Hepatocyte (in vitro differentiated cells): ENCODE measurements at places on chromosomes 6 and 20. TPM values are rescaled to one million over a fixed set of nuclear protein-coding genes. Genes with fewer than 3 reads are reported as not detected.

Gene ADGRB3
- total RNA-seq, result 2.0 and 2.2 TPM in 2 replicates

- DNase-seq, result no peak
Observed at GRCh38 chr20:50439539-50440453, 70.4 kb upstream of the PTPN1 start.

Gene SSTR4
- 0.24 and 0.53 TPM in 2 replicates for total RNA-seq

Gene PI16
- not detected in 2 replicates for total RNA-seq

- no peak for DNase-seq
Observed at GRCh38 chr6:166591026-166591425, 4.5 kb upstream of the RAMACL start.

Gene ZC2HC1B
- not detected in 2 replicates for total RNA-seq

- no peak for DNase-seq
Observed at GRCh38 chr6:133396233-133396983, 155.3 kb downstream of the EYA4 start.

DNA sequence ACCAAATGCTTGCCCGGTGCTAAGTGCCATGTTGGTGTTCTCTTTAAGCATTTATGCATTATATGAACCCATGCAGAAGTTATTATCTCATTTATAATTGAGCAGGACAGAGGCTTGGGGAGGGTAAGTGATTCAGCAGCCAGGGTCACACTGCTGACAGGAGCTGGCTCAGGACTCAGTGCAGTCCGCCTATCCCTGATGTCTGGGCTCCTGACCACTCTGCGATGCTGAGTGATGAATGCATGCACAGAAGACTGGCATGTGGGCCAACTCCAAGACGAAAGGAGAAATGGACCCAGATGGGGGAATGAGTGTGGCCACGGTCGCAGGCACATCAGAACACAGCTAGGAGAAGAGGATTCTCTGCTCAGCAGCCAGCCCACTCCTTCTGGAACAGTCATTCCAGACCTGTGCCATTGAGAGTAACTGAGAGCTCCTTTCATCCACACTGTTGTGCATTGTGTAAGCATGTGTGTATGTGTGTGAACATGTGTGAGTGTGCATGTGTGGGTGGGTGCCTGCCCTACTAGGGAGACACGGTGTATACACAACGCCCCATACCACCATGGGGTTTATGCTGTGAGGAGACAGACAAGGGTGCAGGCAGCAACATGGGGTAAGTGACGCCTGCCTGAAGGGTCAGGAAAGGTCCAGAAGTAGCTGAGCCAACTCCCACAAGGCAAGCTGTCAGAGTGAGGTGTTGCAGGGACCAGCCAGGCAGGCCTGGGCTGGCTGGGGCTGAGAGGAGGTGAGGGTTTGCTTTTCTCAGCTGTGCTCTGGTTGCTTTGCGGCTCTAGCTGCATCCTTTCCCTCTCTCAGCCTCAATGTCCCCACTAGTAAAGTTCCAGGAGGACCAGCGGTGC lies 97.8 kb upstream of the PMEPA1 start:
- no peak for DNase-seq

DNA sequence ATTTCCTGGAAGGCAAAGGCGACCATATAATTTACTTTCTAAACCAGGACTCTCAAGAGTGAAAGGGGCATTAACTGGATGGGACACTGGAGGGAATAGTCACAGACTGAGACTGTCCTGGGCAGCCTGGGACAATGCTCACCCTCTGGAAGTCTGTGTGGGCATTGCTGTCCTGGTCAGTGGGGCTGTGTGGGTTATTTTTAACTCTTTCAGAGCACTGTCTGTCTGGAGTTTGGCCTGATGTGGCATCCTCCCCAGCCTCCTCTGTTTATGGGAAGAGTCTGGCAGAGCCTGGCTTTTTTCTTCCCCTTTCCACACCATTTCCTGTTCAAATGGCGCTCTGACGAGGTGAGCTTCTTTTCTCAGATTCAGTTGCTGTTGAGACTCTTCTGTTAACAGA lies 11.7 kb downstream of the DAAM2 start:
- no peak for DNase-seq

GRCh38 chr6:125232466-125232865 lies 69.3 kb downstream of the HDDC2 start:
- DNase-seq, result no peak

- DNase-seq, result no peak
Observed at GRCh38 chr6:25404091-25404490, 124.9 kb downstream of the CARMIL1 start.

DNA sequence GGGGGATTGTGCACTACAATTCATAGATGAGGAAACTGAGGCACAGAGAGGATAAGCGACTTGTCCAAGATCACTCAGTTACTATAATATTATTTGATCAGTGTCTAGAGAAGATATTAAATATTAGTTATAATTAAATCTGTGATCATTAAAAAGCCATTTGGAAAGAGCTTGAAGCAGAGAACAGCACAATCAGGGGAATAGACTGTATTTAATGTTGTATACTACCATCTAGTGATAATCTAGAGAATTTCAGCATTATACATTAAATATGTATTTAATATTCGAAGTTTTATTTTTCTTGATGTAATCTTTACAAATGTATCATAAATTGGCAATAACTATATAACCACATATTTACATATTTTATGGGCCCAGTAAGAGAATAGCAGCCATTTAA lies 20.1 kb upstream of the MTCL3 start:
- DNase-seq, result peak; percentile 10

Gene TLDC2
- 1.6 and 2.9 TPM in 2 replicates for total RNA-seq

DNA sequence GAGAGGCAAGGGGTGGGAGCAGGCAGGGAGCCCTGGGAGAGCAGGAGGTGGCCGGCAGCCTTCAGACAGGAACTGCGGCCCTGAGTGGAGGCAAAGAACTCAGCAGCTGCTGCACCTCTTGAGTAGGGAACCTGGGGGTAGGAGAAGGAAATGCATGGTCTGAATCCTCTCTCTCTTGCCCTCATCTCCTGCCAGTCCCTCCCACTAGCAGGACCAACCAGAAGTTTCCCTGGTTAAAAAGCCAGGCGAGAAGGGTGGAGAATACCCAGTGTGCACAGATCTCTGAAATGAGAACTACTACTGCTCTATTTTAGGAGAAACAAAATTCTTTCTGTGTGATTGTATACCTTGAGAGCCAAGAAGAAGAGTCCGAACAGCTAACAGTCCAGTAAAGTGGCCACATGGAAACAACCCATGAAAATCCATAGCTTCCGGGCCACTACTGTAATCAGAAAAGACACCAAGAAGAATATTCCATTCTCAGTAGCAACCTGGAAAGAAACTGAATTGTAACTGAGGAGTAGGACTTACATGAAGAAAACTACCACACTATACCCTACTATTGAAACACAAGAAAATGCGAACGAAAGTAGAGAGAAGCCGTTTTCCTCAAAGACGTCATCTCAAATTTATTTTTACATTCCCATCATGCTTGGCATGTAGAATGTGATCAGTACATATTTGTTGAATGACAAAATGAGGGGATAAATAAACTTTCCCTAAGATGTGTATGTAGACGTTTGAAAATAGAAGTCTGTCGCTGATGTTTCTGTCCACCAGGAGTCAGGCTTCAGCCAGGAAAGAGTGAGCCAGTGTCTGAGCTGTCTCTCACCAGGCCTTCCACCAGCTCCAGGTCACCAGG lies 25.6 kb downstream of the WRNIP1 start:
- DNase-seq, result peak; percentile 86

DNA sequence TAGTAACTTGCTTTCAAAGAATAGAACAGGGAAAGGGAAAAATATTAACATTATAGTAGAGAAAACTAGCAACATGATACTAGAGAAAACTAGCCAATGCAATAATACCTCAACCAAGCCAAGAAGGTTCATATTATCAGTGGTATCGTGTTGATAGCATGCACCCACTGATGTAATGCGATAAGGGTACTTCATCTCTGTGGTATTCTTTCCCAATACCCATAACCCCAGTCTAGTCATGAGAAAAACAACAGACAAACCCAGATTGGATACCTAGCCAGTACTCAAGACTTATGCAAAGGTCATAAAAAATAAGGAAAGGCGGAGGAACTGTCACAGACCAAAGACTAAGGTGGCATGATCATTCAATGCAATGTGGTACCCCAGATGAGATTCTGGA lies 21.0 kb downstream of the BLOC1S5 start:
- DNase-seq, result no peak

- no peak for DNase-seq
Observed at GRCh38 chr20:46304852-46305251, 3.4 kb downstream of the CDH22 start.
